Stimulated activated CD4-positive, alpha-beta T cell treated with anti-CD3 and anti-CD28 coated beads, Interleukin-1b, Interleukin-23, amount 100 ng/mL, for 1 hour (primary cell): ENCODE measurements at places on chromosomes 2 and 18.

DNA sequence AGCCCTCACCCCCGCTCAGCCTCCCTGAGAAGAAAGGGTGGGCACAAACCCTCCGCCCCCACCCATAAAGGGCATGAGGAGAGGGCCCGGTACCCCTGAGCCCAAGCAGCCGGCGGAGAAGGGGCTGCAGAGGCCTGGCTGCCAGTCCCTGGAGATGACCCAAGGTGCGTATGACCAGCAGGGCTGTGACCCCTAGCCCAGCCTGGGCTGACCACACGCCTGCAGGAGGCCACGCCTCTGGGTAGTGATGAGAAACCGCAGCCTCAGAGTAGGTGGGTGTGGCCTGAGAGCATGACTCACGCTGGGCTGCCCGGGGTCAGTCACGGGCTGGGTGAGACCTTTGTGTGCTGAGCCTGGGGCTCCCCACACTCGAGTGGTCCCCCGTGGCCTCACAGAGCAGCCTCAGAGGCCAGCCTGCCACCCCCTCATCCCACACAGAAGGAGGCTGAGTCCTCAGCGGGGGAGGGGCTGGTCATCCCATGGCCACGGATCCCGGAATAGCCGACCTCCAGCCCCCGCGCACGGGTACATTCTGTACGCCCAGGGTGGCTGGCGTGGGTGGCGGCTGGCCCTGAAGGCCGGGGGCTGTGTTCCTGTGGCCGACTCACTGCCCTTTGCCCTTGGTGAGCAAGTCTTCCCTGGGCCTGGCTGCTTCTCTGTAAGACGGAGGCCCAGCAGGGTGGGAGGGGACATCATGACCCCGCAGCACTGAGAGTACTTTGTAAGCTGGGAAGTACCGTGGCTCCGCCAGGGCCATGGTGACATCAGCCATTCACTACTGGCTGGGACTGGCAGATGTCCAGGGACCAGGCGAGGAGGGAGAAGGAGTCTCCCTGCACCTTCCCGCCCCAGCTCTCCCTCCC lies 110.8 kb upstream of the OTOS start:
- no peak for DNase-seq

GRCh38 chr2:167875529-167875928 lies 371.9 kb downstream of the STK39 start:
- DNase-seq: no peak

DNA sequence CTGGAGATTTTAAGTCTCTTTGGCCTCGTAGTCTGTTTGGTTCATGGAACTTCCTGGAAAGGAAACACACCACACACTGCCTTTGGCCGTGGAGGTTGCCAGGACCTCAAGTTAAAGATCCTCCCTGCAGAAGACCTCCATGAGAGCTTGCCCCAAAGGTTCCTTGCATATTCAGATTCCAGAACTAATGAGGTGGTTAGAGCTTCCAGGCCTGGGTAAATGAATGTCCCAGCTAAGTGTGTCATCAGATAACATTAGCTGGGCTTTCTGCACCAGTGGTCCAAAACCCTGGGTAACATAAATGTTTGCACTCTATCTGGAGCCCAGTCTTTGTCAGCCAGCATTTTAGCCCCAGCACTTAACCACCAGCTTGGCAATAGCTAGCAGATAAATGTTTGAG lies 122.1 kb upstream of the EML6 start:
- no peak for DNase-seq

DNA sequence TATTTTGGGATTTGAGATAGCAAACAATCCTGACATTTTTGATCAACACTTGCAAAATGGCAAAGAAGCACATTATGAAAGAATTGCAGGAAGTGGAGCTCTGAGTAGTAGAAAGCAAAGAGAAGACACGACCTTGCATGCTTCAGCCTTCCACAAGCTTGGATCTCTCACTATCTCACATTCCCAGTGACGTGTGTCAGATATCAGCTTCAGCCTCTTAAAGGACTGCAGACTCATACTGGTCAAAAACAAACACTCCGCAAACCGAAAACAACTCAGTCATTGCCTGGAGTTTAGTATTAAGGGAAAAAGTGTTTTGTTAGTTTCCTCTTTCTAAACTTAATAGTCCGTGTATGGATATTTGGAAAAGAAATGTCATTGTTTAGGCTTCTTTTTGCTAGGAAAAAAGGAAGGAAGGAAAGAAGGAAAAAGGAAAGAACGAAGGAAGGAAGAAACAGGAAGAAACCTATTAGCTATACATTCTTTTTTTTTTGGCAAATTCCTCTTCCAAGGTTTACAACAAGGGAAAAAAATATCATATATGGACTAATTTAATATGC lies 32.6 kb upstream of the SLC40A1 start:
- no peak for DNase-seq

- no peak for DNase-seq
Measured at GRCh38 chr18:58863539-58864145, 1.0 kb upstream of the ZNF532 start.

GRCh38 chr2:82339805-82340204 lies 2035.3 kb upstream of the LRRTM1 start:
- DNase-seq: no peak

GRCh38 chr2:136005462-136006196 lies 20.2 kb upstream of the DARS1 start:
- DNase-seq: no peak
